ENCODE measurements at places on chromosomes 5 and 9.

DNA sequence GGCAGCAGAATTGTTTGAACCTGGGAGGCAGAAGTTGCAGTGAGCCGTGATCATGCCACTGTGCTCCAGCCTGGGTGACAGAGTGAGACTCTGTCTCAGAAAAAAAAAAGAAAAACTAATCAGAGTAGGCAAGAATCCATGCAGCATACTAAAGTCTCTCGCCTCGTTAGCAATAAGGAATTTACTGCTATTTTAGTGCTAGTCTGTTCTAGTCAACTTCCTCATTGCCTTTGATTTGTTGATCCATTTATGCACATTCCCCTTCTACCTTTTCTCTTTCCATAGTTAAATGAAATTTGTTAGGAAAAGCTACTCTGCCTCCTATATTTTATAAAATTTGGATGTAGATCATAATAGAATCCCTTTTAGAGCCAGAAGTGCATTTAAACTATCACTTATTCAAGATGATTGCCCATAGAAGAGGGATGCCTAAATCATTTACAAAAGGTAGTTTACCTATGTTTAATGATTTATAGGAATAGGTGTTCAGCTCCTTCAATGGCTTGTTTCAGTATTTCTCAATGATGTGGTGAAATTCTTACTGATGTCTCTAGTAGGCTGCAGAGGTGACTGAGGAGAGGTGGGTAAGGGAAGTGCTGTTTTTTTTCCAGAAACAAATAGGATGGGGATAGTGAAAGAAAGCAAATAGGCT is 1.9 kb downstream of the LRRC19 start:
- DNase-seq: no peak

DNA sequence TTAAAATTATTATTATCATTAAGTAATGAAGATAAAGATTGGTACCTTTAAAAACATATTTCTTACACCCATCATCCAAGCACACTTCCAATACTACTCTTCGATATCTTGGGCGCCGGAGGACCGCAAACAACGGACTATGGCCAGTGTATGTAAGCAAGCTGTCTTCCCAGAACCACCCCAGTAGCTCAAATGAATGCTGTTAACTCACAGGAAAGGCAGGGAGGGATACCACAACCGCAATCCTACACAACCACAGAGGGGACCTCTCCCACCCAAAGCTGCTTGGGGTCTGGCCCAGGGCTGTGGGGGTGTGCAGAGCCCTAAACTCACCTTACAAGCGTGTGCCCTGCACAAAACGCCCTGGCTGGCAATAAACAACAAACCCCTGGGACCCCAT is 20.6 kb downstream of the GOLM1 start:
- no peak for DNase-seq

DNA sequence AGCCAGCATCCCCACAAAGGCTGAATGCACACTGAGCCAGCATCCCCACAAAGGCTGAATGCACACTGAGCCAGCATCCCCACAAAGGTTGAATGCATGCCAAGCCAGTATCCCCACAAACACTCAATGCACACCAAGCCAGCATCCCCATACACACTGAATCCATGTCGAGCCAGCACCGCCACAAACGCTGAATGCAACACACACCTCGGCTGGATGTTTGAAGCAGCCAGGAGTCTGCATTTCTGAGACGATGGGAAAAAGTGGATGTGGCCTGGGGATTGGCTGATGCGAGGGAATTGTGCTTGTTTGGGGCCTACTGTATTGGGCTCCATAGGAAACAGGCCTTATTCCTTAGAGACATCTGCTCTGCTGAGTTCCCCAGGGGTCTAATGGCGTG is 30.9 kb upstream of the CEP72 start:
- DNase-seq: no peak

DNA sequence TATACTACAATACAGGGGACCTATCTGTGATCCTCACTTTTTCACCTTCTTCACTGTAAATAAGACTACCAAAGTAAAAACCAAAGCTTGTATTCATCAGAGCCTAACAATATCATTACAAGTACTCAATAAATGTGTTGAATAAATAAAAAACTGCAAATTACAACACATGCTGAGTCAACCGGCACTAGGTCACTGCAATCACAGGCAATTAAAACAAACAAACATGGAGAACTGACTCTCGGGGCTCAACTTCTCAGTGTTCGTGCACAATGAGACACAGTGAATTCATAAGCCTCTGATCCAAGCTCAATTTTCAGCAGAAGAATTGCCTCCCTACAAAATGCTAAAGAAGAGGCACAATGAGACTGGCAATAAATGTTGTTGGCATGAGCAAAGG is 69.2 kb downstream of the CDK5RAP2 start:
- DNase-seq: no peak

DNA sequence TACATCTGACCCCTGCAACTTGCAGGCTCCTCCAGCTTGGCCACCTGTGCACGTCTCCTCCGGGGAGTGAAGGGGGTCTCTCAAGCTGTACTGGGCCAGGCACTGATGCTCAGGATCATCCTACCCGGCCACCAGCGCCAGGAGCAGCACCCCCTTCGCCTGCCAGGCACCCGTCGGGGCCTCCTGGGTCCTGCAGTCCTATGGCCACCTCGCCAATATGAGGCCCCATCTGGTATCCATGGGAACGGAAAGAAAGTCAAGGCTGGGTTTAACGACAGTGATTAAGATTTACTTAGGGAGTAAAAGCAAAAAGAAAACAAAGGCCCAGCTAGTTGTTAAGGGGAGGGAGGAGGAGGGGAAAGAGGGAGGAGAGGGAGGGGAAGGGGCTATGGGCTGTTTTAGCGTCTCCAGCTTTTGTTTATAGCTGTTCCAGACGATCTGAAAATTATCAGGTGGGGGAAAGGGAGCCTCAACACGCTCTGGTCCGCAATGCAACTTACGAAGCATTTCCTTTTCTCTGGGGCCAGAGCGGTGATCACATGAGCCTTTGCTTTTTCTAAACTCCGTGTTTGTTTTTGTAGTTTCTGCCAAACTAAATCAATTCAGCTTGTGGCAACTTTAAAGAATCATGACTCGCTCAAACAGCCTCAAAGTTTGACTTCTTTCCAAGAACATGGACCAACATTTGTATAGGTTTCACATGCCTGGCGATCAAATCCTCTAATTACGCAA is 132.4 kb downstream of the ROR2 start:
- DNase-seq: no peak

GRCh38 chr5:16414861-16415260 is 50.7 kb downstream of the ZNF622 start:
- DNase-seq: no peak

All from activated CD4-positive, alpha-beta T cell treated with anti-CD3 and anti-CD28 coated beads, Interleukin-2, amount 50 U/mL, for 1 hour (primary cell).